RPMI7951 (cell line): ENCODE measurements at places on chromosomes 3 and 15. TPM values are rescaled to one million over a fixed set of nuclear protein-coding genes. Genes with fewer than 3 reads are reported as not detected.

RBM15B gene
- total RNA-seq, result 13.3 and 14.9 TPM in 2 replicates

CCR8 gene
- total RNA-seq, result not detected in 2 replicates

FBXO40 gene
- under 0.01 TPM in 2 replicates for total RNA-seq

LRRK1 gene
- 5.0 and 10.8 TPM in 2 replicates for total RNA-seq

SAMD7 gene
- not detected in 2 replicates for total RNA-seq
